Cerebellar cortex (tissue), 1 donor: ENCODE measurements at places on chromosomes 5 and 9.

DNA sequence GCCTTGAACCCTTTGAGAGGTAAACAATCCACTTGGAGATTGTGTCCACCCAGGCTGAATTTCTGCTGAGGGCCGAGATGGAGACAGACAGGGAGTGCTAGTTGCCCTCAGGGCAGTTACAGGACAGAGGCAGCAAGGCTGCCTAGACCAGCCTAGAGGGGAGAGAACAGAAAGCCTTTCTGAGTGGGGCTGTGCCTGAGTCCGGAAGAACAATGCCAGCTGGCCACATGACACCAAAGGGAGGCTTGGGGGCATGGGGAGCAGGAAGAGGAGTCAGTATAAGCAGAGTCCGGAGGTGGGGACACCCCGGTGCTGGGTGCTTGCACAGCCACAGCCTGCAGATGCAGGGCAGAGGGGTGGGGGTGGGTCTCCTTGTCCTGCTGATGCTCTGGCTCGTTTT is 145.7 kb downstream of the CFAP90 start:
- DNase-seq, result no peak

- peak; percentile 55 for DNase-seq
Measured at GRCh38 chr9:14309403-14309802, 4.5 kb downstream of the NFIB start.

DNA sequence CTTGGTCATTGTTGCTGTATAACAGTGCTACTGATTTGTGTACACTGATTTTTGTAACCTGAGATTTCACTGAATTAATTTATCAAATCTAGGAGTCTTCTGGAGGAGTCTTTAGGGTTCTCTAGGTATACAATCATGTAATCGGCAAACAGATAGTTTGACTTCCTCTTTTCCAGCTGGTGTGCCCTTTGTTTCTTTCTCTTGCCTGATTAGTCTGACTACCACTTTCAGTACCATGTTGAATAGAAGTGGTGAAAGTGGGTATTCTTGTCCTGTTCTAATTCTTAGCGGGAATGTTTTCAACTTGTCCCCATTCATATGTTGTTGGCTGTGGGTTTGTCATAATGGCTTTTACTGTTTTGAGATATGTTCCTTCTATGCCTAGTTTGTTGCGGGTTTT is 24.7 kb upstream of the RANBP6 start:
- no peak for DNase-seq

GRCh38 chr9:20545023-20545622 is 77.2 kb downstream of the MLLT3 start:
- DNase-seq, result no peak

DNA sequence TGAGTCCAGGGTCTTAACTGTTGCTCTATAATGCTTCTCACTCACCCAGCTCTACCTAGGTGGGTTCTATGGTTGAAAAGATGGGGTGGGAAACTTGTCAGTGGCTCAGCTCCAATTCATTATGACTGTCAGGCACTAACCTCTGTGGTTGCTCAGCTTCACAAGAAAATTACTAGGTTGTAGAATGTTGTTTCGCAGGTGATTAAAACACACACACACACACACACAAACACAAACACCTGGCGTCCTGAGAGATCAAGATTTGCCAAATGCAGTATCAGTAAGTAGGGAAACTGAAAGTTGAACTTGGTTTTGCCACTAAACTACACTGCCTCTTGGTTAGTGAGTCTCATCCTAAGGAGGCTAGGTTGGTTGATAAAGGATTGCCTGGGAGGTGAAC is 2.8 kb downstream of the MCCC2 start:
- DNase-seq, result no peak
